NCI-H1694 treated with DMSO at 0.1 percent for 48 hours (cell line): ENCODE measurements at places on chromosomes 3 and 15.

- DNase-seq: no peak
These were observed 60.0 kb downstream of the CCK start for GRCh38 chr3:42205800-42206514.

DNA sequence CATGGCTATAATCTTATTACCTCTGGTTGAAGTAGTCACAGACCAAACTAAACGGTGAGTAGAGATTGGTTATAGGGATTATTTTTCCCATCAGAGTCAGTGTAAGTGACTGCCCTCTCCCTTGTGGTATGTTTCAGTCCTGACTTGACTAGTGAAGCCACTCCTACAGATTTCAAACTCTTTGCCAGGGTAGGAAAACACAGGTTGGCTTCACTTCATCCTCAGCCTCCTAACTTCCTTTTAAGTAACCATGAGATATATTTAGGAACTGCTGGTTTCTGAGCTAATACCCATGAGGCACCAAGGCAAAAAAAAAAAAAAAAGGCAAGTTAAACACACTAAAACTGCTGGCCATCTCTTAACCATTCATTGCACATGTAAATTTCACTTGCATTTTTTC is 349.2 kb upstream of the MCTP2 start:
- no peak for DNase-seq

DNA sequence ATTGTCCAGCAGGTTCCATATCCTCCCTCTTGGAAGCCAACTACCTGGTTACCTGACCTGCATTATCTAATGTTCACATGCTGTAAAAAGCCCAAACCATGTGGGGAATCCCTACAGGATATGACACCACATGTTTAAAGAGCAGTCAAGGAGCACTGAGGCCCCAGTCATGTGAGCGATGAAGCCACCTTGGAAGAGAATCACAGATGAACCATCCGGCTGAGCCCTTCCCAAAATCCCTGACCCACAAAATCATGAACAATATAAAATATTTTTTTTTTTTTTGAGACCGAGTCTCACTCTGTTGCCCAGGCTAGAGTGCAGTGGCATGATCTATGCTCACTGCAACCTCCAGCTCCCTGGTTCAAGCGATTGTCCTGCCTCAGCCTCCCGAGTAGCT is 10.6 kb upstream of the ANKDD1A start:
- no peak for DNase-seq

GRCh38 chr3:44060164-44060563 is 181.5 kb upstream of the TOPAZ1 start:
- no peak for DNase-seq

DNA sequence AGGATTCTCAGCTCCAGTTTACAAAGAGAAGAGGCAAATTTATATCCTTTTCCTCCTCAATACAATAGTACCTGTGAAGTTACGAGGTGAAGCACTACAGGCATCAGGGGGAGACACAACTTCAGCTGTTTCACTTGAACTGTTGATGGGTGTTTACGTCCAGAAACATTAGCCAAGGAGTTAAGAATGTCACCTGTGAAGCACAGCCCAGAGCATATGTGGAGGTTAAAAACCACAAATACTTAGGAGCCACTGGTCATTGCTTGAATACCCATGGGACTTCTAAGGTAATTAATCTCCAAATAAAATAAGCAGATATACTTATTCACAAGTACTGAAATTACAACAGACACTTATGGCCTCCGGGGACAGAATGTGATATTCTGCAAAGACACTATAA is 246.5 kb downstream of the ULK4 start:
- no peak for DNase-seq

- DNase-seq: peak; percentile 28
These were observed 32.1 kb downstream of the PTH1R start for GRCh38 chr3:46909535-46910161.

GRCh38 chr3:89434621-89435380 is 327.4 kb downstream of the EPHA3 start:
- DNase-seq: no peak

DNA sequence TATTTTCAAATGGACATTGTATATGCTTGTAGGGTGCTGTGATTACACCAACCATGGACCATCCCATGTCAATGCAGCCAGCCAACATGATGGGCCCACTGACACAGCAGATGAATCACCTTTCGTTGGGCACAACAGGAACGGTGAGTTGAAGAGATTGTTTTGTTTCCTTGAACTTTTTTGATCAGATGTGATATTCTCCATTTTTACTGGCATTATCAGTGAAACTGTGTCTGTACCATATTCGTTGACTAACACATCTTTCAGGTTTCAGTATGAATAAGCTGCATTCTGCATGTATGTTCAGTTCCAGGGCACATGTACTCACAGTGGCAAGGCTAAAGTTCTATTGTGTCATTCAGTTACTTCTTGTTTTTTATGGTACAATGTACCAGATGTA is 655.2 kb downstream of the RBMS3 start:
- DNase-seq: no peak

- DNase-seq: no peak
These were observed 34.5 kb downstream of the P3H2 start for GRCh38 chr3:190086191-190086590.

- DNase-seq: no peak
These were observed 42.5 kb upstream of the CRTC3 start for GRCh38 chr15:90487186-90487585.

- DNase-seq: no peak
These were observed 19.3 kb downstream of the TNFAIP8L3 start for GRCh38 chr15:51075364-51075763.

- DNase-seq: no peak
These were observed 46.1 kb upstream of the SEMA4B start for GRCh38 chr15:90154861-90155626.

DNA sequence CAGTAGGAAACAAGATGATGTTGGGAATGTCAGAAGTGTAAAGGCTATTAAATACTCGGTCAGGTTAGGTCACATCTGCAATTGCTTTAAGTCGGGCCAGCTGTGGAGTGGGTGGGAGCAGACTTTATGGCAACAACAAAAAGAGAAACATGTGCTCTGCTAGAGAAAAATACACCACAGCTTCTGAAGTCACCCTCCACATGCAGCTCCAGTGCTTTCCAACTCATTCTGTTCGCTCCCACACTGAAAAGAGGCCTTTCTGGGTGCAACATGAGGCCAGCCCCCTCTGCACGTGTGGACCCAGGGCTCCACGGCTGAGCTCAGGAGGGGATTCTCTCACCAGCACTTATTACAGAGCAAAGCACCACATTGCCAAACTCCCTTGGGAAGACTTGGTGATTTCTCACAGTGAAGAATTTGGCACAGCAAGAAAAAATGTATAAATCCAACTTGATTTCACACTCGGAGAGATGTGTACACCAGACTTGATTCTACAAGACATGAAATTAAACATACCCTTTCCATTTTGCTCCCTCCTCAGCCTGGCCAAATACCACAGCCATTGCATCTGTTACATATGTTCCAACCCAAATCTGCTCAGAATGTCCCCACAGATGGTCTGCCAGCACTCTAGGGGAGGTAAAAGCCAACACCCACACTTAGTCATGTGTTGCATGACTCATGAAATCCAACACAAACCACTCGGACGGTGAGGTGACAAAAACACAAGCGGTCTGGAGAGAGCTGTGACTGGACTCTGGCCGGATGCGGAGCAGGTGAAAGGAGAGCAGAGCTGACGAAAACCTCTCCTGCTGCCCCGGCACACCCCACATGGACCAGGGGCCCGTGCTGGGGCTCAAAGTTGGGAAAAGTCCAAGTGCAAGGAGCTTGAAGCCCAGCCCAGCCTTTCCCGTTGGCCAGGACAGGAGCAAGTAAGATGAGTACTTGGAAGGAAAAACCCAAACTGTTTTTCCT is 74.6 kb downstream of the ITGB5 start:
- DNase-seq: peak; percentile 42

DNA sequence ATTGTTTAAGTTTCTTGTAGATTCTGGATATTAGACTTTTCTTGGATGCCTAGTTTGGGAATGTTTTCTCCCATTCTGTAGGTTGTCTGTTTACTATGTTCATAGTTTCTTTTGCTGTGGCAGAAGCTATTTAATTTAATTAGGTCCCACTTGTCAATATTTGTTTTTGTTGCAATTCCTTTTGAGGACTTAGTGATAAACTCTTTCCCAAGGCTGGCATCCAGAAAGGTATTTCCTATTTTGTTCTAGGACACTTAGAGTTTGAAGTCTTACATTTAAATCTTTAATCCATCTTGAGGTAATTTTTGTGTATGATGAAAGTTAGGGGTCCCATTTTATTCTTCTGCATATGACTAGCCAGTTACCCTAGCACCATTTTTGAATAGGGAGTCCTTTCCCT is 54.9 kb downstream of the MME start:
- DNase-seq: no peak

DNA sequence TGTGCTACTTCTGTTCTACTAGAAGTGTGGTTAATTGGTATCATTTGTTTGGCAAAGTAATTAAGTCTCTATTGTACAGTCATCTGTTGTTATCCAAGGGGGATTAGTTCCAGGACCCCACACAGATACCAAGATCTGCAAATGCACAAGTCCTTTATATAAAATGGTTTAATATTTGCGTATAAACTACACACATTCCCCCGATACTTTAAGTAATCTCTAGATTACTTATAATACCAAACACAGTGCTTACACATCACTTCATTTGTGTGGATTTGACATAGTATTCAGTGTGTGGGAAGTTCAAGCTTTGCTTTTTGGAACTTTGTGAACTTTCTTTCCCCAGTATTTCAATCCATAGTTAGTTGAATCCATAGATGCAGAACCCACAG is 50.5 kb upstream of the ABI3BP start:
- no peak for DNase-seq

DNA sequence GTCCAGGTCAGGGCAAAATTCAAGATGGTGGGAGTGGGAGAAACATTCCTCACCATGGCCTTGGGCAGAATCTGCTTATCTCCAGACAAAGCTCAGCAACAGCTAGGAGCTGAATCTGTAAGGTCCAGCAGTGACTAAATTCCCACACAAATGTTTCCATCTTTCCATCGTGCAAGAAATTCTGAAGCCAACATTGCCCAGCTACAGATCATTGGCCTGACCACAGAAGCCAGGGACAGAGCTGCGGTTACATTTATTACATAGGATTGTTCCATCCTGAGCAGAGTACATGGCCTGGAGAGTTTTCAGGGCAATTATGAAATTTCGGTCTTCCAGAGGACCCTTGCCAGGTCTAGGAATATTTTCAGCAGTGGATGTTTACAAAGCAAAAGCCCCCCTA is 100.3 kb downstream of the LIPC start:
- no peak for DNase-seq

DNA sequence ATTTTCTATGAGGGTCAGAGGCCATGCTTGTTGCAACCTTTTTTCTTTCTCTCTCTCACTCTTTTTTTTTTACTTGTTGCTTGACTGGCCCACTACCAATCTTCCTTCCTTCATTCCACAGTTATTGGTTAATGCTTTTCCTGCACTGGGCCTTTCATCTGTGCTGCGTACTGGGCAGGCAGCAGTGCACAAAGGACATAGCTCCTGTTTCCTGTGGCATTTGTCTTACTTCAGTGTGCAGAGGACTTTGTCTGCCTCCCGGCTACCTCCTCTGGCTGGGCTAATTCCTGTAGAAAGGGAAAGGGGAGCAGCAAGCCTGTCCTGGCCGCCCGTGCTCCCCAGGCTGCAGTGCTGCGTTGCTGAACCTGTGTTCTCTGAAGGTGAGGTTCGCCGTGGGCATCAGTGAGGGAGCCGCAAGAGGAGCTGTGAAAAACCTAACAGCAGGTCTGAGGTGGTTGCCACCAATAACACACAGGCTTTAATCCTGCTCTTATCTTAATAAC is 93.7 kb upstream of the RGMA start:
- no peak for DNase-seq

- DNase-seq: no peak
These were observed 28.4 kb downstream of the SMAD6 start for GRCh38 chr15:66730168-66731021.

DNA sequence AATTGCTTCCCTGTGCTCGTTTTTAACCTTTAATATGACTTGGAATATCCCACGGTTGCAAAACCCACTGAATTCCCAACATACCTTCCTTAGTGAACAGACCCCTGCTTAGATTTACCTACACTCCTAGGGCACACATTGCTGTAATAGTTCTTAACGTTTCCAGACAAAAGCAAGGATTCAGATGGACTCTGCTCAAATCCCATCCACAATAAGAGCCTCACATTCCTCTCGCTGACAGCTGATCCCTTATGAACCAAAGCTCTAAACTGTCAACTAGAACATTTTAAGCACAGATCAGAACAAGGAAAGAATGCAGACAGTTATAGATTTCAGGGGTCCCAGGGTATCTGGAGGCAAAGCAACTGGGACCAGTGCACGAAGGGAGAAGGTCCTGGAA is 248.3 kb upstream of the ICE2 start:
- no peak for DNase-seq

DNA sequence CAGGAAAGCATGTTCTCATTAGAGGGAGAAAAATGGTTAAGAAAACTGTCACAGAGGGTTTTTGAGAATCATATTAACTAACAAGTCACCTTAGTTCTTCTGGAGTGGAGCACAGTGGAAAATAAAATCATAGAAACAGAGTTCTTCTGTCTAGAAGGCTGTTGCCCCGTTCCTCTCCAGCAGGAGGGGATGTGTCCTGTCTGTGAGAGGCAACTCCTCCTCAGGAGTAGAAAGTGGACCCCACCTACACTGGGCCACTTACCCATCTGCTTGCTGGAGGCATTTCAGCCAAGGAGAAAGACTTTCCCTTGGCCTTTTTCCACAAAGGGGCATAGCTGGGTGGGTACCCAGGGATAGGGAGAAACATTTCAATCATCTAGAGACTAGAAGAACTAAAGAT is 106.6 kb downstream of the SSR3 start:
- DNase-seq: no peak

DNA sequence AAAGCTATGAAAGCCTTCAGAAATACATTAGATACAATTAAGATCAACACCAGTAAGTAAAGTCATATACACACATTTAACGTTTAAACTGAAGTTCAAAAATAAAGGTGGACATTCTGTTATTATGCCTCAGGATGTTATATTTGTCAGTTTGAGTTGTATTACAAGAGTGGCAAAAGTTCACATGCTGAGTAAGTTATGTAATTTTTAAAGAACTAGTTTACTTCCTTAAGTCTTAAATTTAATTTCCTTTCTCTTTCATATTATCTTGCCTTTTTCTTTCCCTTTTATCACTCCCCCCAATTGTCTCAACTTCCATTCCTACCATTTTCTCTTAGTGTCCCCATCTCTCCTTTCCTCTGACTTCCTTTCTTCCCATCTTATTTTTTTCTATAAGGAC is 4.9 kb upstream of the GPR87 start:
- no peak for DNase-seq

DNA sequence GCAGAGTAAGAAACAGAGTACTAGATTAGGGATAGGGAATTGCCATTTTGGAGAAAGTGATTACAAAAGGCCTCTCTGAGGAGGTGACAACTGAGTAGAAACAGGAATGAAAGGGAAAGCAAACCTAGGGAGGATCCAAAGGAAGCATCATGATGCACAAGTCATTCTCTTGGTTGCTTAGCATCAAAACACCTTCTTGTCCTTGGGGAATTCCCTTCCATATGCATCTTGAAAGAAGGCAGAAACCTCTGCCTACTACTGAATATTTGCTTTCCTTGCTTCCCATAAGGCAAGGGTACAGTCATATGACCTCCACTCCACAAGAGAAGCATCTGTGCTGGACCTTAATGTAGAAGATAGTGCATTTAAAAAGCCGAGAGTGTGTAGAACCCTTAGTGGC is 24.1 kb downstream of the GABPB1 start:
- no peak for DNase-seq
